ENCODE measurements at places on chromosomes 11 and 22.

- peak; percentile 71 for DNase-seq
These were observed at the start of gene RPS6KA4 for GRCh38 chr11:64358907-64359711. Gene RPS6KA4, plus strand, starts transcription at chr11:64359162. Its CDS starts 74 bp downstream, at chr11:64359236.

DNA sequence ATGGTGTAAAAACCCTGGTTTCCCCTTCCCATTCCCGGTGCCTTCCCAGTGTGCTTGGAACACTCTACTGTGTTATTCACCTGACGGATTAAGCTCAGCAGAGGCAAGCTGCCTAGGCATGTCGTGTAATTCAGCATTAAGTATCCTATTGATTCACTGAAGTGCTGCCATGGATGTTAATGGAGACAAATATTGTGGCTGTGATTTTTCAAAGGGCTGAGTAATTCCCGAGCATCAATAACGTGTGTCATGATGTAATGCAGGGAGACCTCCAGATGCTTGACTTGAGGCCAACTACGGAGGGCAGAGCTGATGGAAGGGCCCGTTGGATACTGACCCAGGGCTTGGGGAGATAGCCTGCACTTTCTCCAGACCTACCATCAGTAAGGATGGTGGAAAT lies 269.0 kb downstream of the ST3GAL4 start:
- no peak for DNase-seq

DNA sequence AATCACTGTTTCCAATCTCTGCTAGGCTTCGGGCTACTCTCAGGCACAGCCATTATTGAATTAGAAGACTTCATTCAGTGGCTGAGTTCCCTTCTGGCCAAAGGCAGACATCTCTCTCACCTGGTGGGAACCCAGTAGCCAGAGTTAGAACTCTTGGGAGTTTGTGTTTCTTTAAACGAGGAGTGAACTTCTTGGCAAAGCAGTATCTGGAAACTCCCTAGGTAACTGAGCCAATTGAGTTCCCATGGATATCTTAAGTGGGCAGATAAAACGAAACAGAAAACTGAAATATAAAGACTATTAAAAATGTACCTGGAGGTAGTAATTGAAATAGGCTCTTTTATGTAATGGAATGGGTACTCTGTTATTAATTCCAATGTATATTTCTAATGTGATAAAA lies 125.6 kb downstream of the NELL1 start:
- DNase-seq = no peak

GRCh38 chr11:63553759-63554158 lies 9.4 kb downstream of the PLAAT2 start:
- DNase-seq = no peak

GRCh38 chr11:30435488-30435887 lies 112.6 kb downstream of the ARL14EP start:
- no peak for DNase-seq

DNA sequence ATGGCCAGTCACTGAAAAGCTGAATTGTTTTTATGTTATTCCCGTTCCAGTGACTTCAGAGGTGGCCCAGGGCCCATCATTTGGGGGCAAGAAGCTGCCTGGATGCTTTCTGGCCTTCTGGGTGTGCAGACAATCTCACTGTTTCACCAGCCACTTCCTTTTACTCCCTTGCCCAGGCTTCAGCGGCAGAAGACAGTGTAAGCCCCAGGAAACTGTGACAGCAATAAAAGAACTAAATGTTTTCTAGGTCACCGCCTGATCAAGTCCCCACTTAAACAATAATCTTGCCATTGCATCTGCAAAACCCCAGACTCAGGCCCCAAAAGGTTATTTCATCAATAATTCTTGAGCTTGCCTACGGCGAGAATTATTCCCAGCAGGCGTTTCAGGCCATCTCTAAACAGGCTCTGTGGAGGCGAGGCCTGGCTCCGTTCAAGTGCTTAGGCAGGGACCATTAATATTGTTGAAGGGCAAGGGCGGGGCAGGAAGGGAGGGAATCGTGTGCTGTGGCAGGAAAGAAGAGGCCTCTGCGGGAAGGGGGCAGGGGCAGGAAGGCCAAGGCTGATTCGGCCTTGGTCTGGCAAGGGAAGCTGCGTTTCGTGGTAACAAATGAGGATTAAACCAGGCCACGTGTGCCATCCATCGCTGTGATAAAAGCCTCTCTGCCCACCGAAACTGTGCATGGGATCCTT lies 252.3 kb downstream of the KIRREL3 start:
- DNase-seq = no peak

DNA sequence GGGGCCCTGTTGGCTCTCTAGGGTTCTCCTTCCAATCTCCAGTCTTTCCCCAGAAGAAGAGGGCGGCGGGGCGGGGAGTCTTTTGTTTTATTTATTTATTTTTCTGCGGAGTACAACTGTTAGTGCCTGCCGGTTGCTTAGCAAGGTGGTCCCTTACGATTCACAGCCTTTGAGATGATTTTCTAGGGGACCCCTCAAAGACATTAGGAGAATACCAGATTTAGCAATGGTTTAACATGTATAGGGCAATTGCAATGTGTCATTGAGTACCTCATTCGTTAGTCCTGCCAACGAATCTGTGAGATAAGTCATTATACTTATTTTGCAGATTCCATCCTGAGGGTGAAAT lies 307 bp upstream of the MRPL16 start:
- no peak for DNase-seq

DNA sequence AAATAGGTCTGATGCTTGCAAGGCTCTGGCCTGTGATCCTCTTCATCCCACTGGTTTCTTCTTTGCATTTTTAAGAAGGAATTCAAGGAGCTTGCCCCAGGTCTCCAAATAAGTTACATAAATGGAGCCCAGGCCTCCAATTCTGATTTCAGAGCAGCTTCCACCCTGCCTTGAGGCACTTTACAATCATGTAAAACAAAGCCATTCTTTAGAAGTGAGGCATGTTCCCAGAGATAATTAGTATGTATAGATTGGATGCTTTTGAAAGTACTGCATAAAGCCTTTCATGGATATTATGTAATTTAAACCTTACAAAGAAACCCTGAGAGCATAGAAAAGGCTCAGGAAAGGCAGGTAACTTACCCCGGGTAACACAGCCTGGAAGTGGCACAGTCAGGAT lies 466.5 kb downstream of the MIAT start:
- DNase-seq = no peak

- peak; percentile 9 for DNase-seq
These were observed 102.1 kb downstream of the ARHGAP32 start for GRCh38 chr11:129090056-129090455.

- peak; percentile 46 for DNase-seq
These were observed 17.7 kb downstream of the PHLDB1 start for GRCh38 chr11:118625036-118625690.

DNA sequence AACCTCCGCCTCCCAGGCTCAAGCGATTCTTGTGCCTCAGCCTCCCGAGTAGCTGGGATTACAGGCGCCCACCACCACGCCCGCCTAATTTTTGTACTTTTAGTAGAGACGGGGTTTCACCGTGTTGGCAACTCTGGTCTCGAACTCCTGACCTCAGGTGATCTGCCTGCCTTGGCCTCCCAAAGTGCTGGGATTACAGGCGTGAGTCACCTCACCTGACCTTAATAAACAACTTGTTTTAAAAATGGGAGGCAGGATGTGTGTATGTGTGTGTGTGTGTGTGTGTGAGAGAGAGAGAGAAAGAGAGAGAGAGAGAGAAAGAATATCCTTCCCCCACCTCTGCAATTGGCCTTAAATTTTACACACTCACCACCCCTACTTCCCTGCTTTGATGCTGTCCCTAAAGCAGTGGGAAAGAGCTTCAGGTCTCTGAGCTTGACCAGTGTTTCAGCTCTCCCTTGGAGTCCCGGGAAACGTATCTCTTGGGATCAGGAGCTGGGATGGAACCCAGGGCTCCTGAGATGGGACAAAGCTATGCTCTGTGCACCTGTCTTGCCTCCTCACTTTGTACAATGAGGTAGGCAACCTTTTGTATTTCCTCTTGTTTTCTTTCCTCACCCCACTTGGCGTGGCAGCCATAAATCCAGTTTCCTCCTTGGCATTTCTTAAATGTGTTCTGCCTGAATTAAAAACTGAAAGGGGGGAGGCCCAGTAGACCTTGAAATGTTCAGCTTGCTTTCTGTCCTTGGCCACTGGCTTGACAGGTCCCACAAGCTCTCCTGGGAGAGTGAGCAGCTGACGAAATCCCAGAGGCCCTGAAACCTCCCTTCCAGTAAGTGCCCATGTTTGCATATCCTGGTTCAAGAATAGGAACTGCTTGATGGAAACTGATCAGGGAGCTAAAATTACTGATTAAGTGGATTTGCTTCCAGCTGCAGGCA lies 17.8 kb upstream of the XBP1 start:
- DNase-seq = no peak

GRCh38 chr22:22682196-22682595 lies 37.8 kb downstream of the GGTLC2 start:
- no peak for DNase-seq

- DNase-seq = peak; percentile 32
These were observed 48.7 kb downstream of the TSPAN18 start for GRCh38 chr11:44775366-44775984.

DNA sequence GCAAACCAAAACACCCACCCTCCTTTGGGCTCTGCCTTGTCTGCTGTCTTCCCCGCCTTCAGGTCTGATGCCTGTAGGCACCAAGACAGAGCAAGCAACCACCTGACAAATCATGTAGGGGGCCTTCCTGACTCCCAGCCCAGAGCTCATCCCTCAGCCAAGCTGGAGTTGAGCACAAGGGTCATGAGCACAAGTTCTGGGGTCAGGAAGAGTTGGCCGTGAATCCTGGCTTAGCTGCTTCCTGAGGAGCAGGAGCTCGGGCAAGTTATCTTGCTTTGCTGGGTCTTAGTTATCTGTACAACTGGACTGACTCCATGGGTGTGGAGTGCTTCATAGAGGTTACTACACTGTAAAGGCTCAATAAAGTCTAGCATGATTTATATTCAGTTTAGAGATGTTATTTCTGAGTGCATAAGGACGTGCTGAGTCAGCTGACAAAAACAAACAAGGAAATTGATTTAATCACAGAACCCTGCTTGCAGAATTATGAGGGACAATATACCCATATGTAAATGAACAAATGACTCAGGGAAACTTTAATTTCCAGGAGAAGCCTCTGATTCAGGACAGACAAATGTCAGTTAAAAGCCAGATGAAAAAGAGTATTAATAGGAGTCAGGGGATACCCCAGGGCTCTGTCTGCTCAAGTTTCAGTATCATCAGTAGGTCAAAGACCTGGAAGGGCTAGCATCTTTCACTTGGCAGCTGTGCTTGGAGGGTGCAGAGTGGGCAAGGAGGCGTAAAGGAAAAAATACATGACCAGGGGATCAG lies 15.0 kb upstream of the APOA1 start:
- DNase-seq = peak; percentile 46

GRCh38 chr11:57335023-57335342 lies 709 bp downstream of the SSRP1 start:
- DNase-seq = no peak

DNA sequence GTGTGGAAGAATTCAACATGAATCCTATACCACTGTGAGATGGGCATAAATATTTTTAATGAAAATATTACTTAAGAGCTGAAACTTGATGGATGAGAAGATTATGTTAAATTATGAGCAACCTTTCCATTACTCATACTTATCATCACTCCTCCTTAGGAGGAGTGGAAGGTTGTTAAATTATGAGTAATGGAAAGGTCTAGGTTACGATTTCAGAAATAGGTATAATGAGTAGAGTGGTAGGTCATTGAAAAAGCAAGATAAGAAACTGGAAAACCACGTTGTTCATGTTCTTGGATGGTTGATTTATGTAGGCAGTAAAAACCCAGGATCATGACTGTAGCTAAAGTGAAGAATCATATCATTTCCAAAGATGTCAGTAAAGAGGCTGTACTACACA lies 973.2 kb upstream of the RAG2 start:
- peak; percentile 77 for DNase-seq

DNA sequence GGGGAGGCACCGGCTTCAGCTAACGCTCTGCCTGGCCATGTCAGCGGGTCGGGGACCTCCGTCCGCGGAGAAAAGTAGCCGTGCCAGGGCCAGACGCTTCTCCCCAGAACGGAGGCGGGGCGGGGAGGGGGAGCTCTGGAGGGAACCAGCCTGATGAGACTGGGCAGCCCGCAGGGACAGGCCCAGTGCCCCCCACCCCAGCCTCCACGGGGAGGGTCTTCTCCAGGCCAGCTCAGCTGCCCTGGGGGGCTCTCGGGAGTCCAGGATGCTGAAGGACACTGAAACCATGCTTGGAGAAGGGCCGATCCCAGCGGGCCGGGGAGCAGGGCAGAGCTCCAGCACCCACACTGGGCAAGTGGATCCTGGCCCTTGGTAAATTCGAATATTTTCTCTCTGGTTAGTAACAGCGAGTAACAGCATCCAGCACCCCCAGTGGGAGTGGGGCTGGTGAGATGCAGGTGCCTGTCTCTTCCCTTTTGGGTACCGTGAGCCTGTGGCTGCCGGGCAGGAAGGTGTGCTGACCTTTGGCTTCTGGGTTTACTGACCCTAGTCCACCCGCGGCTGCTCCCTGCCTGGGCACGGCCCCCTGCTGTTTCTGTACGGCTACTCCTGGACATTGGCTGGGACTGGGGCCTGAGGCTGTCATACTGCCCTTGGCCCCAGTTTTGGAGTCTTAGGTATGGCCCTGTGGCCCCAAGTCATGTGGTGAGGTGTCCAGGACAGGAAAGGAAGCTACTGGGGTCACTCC lies 35.8 kb downstream of the GRAMD4 start:
- no peak for DNase-seq

- DNase-seq = no peak
These were observed 32.0 kb downstream of the OR5A2 start for GRCh38 chr11:59394186-59394585.

GRCh38 chr11:60634126-60634525 lies 65.3 kb upstream of the MS4A8 start:
- no peak for DNase-seq

DNA sequence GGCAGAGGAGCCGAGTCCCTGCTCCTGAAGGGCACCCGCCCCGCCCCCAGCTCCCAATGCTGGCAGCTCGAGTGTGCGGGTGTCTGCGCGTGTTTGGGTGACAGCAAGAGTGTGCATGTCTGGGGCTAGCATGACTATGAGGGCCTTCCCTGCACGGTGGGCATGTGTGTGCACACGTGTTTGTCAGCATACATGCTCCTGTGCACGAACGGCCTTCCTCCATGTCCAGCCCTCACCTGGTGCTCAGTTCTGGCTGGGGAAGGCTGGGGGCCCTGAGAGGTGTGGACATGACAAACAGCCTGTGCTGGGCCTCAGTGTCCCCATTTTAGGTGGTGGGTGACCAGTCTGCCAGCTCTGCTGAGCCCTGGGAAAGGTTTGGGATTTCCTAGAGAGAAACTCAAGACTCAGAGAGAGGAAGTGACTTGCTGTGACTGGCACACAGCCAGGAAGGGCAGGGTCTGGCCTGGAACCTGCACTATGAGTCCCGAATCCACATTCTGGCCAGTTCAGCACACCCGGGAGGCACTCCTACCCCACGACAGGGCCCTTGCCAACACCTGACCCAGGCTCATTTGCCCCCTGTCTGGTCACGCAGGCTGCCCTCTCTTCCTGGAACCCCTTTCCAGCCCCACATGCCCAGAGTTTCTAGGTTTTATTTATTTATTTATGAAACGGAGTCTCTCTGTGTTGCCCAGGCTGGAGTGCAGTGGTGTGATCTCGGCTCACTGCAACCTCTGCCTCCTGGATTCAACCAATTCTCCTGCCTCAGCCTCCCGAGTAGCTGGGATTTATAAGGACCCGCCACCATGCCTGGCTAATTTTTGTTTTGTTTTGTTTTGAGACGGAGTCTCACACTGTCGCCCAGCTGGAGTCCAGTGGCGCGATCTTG lies 3.3 kb upstream of the SHISA8 start:
- peak; percentile 46 for DNase-seq

GRCh38 chr11:1573903-1574237 lies 1.8 kb upstream of the DUSP8 start:
- DNase-seq = peak; percentile 23
